CD4-positive, alpha-beta T cell treated with Interleukin-17A for 4 hours (primary cell): ENCODE measurements at places on chromosomes 11 and 22.

DNA sequence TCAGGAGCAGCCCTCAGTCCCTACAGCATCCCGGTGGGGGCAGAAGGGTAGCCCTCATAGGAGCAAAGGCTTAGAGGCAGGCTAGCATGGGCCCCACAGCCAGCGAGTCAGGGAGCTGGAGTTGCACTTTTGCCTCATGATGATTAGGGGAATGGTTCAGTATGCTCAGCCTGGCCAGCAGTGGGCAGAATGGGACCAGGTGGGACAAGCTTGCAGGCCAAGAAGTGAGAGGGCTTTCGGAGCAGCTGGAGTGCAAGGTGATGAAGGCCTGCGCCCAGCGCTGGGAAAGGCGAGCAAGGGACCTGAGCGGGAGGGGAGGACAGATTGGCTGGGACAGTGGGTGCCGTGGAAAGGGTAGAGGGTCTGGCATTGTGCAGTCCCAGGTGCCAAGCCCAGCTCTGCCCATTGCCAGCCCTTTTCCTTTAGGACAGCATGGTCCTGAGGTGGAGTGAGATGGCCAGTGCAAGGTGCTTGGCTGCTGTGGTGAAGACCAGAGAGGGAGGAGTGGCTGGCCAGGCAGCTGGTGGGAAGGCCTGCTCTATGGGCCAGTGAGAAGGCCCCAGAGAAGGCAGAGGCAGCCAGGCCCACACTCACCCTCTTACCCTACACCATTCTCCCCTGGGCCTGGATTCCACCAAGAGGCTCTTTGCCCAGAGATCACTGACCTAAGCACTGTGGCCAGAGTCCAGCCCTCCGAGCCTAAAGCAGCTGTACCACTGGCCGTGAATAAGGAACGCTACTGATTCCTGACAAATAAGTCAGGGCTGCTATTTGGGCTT lies 47.9 kb upstream of the SUSD2 start:
- DNase-seq: peak; percentile 70

GRCh38 chr11:73974604-73975478 lies 7.8 kb downstream of the UCP2 start:
- DNase-seq: no peak

- no peak for DNase-seq
Measured at GRCh38 chr11:17831883-17832282, 97.3 kb downstream of the KCNC1 start.

DNA sequence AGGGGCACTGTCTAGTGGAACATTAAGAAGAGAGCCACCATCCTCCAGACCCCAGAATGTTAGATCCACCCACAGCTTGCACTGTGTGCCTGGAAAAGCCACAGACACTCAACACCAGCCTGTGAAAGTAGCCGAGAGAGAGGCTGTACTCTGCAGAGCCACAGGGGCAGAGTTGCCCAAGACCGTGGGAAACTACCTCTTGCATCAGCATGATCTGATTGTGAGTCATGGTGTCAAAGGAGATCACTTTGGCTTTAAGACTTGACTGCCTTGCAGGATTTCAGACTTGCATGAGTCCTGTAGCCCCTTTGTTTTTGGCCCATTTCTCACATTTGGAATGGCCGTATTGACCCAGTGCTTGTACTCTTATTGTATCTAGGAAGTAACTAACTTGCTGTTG lies 115.9 kb upstream of the CCDC179 start:
- no peak for DNase-seq

DNA sequence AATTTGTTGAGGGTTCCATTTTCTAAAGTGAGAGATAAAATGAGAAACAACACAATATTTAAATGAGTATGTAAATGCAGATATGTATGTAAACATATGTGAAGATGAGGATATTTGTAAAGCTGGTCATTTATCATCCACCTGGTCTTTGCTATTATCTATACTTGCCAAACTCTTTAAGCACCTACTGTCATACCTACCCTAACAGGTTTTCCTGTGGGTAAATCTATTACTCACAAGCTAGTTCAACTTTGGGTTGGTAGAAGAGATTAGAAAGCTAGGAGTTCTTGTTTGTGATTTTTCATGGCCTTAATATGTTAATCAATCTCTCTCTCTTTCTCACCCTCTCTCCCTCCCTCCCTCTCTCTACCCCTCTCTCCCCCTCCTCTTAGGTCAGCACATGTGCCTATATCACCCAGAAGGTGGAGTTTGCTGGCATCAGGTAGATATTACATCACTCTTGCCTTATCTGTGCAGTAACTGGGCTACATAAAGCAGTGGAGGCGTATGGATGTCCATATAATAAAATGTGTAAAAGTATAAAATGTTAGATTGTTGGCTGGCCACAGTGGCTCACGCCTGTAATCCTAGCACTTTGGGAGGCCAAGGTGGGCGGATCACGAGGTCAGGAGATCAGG lies 14.7 kb downstream of the DEPDC5 start:
- no peak for DNase-seq

DNA sequence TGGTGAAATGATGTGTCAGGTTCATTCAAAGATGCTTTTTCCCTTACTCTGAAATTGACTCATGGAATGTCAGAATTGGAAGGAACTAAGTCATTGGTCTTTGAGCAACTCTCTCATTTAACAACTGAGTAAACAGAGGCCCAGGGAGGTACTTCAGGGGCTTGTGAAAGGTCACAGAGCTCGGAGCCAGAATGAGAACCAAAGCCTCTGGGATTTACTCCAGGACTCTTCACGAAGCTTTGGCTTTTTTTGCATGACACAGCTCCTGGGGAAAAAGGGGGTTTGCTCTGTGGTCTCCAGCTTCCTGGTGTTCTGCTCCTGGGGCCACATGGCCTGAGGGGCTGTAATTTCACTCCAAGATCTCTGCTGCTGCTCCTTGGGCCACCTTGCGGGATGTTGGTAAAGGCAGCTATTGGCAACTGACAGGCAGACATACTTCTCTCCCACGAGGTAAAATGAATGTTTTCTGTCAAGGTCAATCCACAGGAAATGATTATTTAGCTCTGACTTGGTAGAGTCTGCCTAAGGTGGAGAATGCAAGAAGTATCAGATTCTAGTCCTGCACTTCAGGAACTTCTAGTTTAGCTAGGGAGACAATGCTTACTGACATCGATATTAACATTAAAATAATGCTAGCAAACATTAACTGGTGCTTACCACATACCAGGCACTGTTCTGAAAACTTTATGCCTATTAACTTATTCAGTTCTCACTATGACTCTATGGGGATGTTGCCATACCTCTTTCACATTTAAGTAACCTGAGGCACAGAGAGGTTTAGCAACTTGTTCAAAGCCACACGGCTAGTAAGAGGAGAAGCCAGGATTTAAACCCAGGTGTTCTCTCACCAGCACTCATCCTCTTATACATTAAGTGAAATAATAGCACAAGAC lies 16.1 kb downstream of the PKNOX2 start:
- no peak for DNase-seq

DNA sequence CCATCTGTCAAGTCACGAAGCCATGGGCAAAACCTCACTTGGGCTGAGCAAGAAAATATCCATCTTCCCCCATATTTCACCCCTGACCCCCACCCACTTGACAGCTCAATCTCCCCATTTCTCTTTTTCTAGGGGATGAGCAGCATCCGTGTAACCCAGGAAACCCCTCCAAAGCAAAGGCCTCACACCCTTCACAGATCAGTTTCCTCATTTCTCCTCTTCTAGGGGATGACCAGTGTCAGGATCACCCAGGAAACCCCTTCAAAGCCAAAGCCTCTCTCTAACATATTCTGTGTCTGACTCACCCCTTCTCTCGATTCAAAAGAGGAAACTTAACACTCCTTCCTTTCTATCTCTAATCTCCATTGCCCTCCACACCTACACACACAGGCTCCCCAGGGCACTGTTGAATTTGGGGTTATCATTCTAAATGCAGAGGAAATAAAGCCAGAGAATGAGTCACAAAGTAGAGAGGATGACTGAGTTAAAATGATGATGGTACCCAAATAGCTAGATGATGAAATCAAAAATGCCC lies 439.7 kb downstream of the BUD13 start:
- no peak for DNase-seq

DNA sequence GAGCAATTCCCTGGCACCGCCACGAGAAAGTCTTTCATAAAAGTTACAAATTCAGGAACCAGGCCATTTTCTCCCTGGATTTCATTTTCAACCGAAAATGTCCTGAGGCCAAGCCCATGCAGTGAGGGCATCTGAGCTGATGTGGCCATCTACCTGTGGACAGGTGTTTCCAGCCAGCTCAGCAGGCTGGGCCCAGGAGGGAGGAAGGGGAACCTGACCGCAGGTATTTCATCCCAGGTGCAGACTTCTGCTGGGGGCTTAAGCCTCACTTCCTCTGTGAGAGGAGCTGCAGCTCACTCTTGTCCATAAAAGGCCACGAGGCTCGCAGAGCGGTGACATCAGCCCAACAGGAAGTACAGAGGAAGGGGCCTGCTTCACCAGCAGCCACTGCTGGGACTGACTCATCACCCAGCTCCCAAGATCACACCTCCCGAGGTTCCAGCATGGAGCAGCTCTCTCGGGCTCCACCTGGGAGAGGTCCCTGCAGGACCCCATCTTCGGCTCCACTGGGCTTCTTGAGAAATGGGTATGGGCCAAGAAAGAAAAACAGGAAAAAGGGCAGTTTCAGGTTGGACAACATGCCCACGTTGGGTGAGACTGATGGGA lies 56.4 kb downstream of the MYH9 start:
- DNase-seq: peak; percentile 84

- no peak for DNase-seq
Measured at GRCh38 chr11:14882196-14882595, 9.8 kb downstream of the CYP2R1 start.

DNA sequence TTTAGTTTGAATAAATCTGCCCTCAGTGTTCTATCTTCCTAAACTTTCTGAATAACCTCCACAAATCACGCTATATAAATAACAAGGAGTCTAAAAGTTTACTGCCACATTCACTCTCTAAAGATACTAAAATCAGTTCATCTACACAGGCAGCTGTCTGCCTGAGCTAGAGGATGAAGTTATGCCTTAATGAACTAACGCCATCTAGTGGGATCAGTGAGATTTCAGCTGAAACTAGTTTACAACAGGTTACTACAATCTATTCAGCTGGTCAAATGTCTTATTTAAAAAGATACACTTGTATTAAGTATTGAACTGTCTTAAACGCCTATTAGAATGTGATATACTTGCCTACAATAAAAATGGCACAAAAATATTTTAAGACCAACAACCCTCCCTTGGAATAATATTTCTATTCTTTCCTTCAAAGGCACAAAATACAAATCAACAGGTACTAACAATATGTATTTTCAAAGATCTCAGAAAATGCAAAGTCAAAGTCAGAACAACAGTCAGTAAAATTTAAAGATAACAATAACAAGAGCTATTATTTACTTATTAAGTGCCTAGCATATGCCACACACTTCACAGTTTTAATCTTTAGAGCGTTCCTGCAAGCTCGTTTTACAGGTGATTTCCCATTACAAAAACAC lies 84.1 kb downstream of the LARGE2 start:
- peak; percentile 27 for DNase-seq

DNA sequence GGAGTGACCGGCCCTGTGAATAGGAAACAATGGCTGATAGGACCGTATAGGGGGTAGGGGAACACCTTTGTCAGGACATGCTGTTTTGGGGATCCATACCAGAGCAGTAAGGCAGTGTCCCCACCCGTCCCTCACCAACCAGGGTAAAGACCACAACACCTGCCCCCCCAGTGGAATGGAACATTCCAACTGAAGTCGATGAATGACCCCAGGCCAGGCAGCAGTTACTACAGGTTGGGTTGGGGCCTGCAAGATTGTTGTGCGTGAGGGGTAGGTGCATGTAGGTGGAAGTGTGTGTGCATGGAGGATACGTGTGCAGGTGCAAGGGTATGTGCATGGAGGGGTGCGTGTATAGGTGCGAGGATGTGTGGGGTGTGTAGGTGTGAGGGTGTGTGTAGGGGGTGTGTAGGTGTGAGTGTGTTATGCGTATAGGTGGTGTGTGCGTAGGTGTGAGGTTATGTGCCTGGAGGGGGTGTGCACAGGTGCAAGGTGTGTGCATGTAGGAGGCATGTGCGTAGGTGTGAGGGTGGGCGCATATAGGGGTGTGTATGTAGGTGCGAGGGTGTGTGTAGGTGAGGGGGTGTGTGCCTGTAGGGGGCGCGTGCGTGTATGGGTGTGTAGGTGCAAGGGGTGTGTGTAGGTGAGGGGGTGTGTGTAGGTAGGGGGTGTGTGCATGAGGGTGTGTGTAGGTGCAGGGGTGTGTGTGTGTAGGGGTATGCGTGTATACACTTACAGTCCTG lies 32.9 kb downstream of the PISD start:
- peak; percentile 31 for DNase-seq

- DNase-seq: peak; percentile 46
Measured at GRCh38 chr11:60974726-60975125, 3.2 kb downstream of the CD6 start.

DNA sequence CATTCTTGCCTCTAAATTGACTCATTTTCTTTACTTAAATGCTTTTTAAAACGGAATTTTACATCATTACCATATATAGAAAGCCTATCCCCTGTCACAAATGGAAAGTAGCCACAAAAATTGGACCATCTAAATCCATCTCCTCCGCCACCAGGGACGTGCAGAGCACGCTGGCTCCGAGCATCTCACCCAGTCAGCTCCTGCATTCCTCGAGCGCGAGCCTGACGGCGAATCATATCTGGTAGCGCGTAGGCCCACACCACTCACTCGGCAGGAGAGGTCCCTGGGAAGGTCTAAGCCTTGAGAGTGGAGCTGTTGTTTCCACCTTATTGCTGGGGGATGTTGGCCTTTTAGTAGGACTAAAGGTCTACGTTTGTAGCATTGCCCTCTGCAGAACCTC lies 152.4 kb downstream of the TRIM29 start:
- DNase-seq: no peak

DNA sequence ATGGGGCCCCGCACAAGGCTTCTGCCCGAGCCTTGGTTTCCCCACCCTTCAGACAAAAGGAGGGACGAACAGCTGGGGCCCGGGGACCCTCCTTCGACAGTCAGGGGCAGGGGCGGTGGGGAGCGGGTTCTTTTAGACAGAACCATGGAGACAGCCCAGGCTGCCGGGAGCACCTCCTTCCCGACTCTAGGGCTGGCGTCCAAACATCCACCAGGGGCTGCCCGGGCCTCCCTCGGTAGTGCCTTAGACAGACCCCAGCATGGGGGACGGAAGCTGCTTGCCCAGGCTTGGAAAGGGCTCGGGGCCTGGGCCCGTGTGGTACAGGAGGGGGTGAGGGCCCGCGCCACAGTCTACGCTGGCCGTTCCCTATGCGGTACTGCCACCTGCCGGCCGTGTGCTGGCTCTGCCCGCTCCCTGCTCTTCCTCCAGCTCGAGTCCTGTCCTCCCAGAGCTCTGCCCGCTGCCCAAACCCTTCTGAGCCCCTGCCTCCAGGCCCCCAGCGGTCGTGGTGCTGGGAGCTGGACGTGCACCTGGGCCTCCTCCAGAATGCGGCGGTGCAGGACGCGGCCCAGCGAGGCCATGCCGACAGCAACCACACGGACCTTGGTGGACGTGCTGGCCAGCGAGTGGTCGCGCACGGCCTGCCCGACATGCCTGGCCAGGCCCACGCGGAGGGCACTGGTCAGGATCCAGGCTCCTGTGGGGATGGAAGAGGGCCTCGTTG lies 20.1 kb downstream of the TSSC4 start:
- peak; percentile 84 for DNase-seq
